ENCODE measurements at places on chromosomes 3 and 15.

- peak; percentile 89 for DNase-seq
Observed at GRCh38 chr3:52202384-52203077, 4.6 kb downstream of the ALAS1 start.

- peak; percentile 18 for DNase-seq
Observed at GRCh38 chr15:70974004-70974832, 81.6 kb downstream of the LRRC49 start.

DNA sequence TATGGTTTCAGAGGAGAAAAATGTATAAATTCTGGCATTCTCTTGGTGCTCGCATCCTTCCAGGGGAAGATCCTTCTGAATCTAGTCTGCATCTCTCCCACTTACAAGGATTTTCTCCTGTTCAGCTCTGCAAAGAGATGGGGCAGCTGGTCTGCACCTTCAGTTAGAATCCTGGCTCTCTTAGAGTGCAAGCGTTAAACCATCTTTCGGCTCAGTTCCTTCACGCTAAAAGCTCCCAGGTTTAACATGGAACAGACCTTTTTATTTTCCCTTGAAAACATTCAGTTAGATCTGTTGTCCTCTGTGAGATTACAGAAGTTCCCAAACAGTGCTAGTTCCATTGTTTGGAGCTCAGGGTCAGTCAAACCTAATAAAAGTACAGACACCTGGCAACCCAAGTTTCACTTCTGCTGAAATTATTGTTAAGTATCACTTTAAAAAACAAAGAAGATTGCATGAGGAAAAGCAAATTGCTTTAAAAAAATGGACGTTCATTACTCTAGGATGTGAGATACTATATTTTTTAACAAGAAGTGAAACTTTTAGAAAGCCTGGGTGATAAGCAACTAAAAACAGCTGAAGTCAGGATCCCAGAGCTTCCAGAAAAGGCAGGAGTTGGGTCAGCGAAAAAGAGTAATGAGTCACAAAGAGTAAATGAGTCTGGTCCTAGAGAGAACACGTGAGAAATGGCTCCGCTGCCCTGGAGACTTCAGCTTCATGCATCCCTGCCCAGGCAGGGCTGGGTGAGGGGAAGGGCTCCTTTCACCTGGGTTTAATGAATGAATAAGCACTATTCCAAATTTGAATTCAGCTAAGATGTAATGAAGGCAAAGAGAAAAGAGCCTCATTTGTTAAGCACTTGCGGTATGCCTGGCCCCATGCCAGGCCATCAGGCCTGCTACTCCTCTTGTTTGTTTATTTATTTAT lies 63.3 kb downstream of the ABTB1 start:
- DNase-seq, result no peak

GRCh38 chr15:48469681-48470080 lies 138.5 kb downstream of the DUT start:
- no peak for DNase-seq

DNA sequence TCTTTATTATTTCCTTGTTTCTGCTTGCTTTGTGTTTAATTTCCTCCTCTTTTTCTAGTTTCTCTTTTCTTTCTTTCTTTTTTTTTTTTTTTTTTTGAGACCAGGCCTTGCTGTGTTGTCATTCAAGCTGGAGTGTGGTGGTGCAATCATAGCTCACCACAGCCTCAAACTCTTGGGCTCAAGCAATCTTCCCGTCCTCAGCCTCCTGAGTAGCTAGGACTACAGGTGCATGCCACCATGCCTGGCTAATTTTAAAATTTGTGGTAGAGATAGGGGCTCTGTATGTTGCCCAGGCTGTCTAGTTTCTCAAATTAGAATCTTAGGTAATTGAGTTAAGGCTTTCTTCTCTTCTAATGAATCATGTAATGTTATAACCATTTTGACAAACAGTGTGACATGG lies 22.4 kb downstream of the SLMAP start:
- peak; percentile 75 for DNase-seq

DNA sequence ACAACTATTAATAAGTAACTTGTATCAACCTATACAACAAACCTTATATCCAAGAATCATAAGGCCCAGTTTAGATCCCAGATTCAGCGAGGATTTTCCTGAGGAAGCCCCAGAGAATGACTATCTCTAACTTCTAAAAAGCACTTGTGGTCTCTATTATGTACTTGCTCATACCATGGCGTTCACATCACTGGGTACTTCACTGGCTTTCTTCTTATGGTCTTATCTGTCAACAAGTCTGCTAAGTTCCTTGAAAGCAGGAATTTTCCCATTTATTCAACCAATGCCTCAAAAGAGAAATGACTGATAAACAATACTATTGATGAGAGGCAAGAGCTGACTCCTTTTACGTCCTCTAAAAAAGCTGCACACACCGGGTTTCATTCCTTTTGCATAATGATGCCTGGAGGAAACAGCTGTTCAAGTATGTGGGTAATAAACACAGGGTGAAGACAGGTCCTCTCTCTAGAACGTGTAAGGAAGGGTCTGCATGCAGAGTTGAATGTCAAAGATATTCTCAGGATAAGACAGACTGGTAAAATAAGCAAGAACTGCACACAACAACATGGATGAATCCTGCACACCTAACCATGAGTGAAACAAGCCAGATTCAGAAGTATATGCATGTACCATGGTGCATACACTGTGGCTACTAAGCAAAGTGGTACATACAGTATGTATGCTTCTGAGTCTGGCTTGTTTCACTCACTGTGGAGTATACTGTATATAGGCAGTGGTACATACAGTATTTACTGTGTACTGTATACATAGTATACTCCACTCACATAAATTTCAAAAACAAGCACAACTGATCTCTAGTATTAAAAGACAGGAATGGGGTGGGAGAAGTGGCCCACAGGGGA lies 408.7 kb downstream of the SHQ1 start:
- DNase-seq, result no peak

- DNase-seq, result no peak
Observed at GRCh38 chr15:52180196-52180835, 10.9 kb downstream of the GNB5 start.

GRCh38 chr3:127652246-127652995 lies 20.3 kb upstream of the ABTB1 start:
- DNase-seq, result peak; percentile 64

DNA sequence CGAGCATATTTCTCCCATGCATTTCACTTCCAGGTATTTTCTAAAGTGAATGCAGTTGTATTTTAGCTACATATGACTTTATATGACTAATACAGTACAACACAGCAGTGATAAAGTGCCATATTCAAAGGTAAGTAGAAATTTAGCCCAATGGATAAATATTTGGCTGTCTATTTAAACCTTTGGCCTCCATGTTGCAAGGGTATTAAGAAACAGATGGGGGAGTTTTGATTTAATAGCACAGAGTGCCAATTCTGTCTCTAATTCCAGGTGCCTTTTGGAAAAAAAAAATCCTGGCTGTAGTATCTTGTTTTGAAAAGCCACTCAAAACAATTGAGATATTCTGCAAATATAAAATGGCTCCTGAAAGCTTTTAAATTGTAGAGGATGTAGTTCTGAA lies 44.9 kb upstream of the SGO1 start:
- no peak for DNase-seq

GRCh38 chr3:184248454-184249411 lies at the start of gene ALG3:
Gene ALG3, minus strand, starts transcription at chr3:184248962. Its CDS starts 22 bp downstream, at chr3:184248940.
- DNase-seq, result peak; percentile 86

DNA sequence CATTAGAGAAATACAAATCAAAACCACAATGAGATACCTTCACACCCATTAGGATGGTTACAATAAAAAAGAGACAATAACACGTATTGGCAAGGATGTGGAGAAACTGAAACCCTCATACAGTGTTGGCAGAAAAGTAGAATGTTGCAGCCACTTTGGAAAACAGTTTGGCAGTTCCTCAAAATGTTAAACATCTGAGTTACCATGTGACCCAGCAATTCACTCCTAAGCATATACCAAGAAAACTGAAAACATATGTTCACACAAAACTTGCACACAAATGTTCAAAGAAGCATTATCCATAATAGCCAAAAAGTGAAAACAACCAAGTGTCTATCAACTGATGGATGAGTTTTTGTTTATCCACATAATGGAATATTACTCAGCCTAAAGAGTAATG lies 166.9 kb upstream of the FAM3D start:
- no peak for DNase-seq

DNA sequence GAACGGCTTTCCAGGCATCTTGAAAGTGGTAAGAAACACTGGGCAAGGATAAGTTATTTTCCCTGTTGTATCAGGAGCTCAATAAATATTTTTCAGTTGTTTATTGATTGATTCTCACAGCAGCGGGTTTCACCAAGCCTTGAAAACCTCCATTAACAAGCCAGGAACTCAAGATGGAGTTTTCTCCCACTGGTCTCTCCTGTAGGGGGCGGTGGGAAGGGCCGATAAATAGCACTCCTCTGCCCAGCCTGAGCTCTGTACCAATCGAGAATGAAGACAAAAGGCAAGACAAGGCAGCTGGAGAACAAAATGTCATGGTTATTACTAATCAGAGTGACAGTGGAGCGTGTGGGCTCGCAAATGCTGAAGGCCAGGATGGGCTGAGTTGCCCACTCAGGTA lies 7.4 kb downstream of the HRH1 start:
- DNase-seq, result no peak

DNA sequence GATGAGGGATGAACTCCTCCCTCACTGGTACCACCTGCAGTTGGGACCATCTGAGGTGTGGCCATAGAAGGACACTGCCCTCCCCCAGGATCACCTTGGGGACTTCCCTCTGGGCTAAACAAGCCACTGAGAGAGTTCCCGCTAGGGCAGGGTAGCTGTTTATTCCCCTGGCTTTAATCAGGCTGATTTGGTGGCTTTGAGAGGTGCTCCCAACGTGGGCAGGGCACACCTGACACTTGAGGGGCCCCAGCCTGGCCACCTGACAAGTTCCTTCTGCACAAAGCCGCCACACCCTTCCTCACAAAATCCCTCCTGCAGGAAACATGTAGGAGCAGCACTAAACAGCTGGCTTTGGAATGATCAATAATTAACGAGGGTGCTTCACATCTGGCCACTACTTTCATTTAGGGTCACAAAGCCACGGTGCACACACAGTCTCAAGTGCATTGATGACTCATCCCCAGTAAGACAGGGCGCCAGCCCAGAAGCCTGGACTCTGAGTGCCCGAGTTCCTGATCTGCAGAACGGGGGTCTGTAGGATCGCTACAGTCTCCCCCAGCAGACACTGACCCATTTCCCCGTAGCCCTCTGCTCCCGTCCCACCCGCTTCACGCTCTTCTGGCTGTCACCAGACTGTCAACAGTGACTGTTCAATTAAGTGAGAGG lies 75.1 kb downstream of the ATP10A start:
- DNase-seq, result no peak

DNA sequence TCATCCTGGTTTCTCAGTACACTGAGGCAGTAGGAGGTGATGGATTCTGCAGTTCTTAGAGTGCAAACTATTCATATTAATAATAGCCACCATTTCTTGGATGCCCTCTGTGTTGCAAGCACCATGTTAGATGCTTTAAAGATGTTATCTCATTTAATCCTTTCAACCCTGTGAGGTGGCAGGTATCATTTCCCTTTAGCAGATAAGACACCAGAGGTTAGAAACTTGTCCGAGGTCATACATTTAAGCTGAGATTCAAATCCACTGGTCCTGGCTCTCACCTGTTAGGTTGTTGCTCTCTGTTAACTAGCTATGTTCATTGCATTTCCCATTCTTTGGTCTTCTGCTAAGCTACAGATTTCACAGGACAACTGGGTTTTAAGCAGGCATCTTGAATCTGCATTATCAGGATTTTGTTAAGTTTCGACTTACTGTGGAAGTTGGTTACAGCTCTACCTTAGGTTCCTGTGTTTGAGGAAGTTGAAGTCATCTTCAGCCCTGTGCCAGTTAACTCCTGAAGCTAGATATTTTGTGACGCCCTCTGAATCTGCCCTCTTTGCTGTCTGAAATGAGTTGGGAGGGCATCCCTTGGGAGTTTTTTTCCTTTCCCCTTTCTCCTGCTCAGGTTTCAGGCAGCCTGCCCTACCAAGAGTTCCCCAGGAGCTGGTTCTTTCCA lies 6.4 kb downstream of the PDE8A start:
- DNase-seq, result no peak

- peak; percentile 32 for DNase-seq
Observed at GRCh38 chr3:15858547-15859506, 61.0 kb upstream of the ANKRD28 start.

DNA sequence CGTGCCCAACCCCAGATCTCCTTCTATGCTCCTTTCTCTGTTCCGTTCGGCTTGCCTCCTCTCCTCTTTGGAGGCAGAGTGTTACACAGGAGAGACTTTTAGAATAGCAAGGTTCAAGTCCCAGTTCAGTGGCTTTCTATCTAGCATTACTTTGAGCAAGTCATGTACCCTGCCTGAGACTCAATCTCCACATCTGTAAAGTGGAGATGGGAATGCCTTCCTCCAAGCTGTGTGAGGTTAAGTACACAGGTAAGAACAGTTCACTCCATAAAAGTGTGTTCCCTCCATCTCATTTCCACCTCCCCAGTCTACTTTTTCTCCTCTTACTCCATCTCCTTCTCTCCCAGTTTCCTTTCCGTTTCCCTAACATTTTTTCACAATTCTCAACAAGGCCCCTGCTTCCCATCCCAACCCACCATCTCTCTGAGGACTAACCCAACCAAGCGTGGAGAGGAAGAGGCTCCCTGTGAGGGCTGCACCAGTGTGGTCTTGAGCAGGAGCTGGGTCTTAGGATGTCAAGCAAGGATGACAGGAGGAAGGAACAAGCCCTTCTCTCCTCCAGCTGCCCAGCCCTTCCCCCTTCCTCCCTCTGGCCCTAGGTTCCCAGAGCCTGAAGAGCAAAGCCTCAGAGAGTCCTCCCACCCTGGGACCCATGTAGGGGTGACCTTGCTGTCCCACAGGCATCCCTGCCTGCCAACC lies 6.4 kb downstream of the ATP8B4 start:
- DNase-seq, result peak; percentile 9

- DNase-seq, result no peak
Observed at GRCh38 chr3:149620291-149621020, 37.4 kb downstream of the WWTR1 start.

GRCh38 chr3:28556195-28556594 lies 207.6 kb upstream of the AZI2 start:
- DNase-seq, result no peak

DNA sequence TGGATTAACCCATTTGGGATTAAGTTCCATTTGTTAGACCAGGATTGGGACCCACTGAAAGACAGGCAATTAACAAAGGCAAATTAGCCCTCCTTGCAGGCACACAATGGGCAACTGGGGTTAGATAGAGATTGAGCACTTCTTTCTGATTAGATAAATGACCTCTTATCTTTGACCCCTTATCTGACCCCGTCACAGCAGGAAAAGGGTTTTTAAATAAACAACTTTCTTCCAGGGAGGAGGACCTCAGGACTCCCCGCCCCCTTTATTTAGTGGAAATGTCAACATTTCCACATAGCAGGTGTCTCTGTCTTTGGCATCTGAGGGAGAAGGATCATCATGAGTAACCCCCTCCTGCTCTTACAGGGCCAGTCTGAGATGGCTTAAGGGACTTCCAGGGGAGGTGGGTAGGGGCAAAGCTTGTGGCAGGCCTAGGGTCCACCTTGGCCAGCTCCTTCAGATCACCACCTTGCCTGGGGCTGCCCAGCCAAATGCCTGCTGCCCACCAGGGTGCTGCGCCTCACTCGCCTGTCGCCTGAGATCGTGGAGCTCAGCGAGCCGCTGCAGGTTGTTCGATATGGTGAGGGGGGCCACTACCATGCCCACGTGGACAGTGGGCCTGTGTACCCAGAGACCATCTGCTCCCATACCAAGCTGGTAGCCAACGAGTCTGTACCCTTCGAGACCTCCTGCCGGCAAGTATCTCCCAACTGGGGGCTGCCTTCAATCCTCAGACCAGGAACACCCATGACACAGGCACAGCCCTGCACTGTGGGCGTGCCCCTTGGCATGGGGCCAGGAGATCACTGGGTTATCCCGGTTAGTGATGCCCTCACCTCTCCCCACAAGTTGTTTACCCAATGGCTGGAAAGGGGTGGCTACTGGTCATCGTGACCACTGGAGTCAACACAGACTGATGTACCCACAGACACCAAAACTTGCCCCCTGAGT lies 2.6 kb upstream of the WDR6 start:
- no peak for DNase-seq
